ENCODE measurements at places on chromosomes 6 and 20.

- no peak for DNase-seq
These were observed 89.4 kb downstream of the PACRG start for GRCh38 chr6:162817196-162817595.

- no peak for DNase-seq
These were observed 97.8 kb downstream of the PLEKHG1 start for GRCh38 chr6:150697515-150697914.

GRCh38 chr6:136171231-136171630 is 78.9 kb downstream of the MTFR2 start:
- no peak for DNase-seq

DNA sequence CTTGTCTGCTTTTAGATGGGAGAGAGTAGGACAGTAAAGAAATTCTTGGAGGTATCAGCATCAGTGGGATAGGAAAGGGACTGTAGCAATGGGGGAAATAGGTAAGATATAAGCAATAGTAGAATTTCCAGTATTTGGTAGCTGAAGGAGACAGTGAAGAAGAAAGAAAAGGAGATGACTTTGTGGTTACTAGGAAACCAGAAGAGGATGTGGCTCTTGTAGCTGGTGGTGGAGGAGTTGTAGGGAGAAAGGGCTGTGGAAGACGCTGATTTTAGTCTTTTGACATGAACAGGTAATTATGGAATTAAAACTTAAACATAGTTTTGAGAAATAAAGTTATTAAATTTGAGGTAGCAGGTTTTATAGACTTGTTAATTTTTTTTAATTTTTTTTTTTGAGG is 26.1 kb downstream of the SH3BGRL2 start:
- DNase-seq: no peak

GRCh38 chr20:44736170-44737021 is 9.3 kb upstream of the KCNK15 start:
- DNase-seq: peak; percentile 76

GRCh38 chr6:133432021-133432989 is 191.1 kb downstream of the EYA4 start:
- DNase-seq: peak; percentile 80

GRCh38 chr20:64121586-64121985 is 14.2 kb upstream of the NPBWR2 start:
- DNase-seq: no peak

DNA sequence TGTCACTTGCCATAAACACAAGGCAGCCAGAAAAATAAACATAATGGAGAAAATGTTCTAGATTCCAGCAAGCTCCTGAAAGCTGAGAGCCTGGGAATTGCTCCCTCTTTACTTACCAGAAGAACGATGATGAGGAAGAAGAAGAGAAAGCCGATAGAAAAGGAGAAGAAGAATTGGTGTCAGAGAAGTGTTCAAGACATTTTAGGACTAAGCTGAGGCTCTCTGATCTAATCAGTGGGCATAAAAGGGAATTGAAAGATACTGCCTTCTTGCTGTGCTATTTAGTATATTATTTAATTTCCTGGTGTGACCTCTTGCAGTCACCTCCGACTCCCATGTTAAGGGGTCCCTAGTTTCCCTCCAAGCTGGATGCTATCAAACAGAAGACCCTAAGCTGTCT is 316.6 kb upstream of the JARID2 start:
- no peak for DNase-seq

DNA sequence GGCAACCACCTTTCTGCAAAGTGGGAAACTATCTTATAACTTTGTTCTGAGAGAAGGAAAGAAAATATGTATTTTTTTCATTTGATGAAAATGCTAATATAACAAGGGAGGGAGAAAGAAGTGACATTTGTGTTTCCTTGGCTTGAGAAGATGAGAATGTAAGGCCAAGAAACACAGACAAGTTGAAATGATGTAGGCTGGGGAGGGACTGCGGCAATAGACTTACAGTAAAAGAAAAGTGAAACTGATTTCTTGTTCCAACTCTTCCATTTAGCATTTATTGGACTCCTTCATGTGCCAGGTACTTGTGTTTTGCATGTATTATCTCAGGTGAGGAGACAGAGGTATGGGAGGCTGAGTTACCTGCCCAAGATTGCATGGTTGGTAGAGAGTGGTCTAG is 130.9 kb downstream of the CARMIL1 start:
- DNase-seq: no peak

- DNase-seq: no peak
These were observed 87.7 kb downstream of the HIVEP2 start for GRCh38 chr6:142857233-142857761.

GRCh38 chr6:58073263-58073662 is 755.8 kb downstream of the PRIM2 start:
- no peak for DNase-seq

DNA sequence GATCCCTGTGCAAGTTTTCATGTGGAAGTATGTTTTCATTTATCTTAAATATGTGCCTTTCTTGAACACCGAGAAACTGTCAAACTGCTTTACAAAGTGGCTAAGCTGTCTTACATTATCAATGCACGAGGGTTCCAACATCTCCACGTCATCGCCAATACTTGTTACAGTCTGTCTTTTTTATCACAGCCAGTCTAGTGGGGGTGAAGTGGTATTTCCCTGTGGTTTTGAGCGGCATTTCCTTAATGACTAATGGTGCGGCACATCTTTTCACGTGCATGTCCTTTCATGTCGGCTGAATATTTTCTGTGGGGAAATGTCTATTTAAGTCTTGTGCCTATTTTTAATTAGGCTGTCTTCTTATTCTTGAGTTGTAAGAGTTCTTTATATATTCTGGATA is 280.4 kb downstream of the FOXC1 start:
- no peak for DNase-seq

DNA sequence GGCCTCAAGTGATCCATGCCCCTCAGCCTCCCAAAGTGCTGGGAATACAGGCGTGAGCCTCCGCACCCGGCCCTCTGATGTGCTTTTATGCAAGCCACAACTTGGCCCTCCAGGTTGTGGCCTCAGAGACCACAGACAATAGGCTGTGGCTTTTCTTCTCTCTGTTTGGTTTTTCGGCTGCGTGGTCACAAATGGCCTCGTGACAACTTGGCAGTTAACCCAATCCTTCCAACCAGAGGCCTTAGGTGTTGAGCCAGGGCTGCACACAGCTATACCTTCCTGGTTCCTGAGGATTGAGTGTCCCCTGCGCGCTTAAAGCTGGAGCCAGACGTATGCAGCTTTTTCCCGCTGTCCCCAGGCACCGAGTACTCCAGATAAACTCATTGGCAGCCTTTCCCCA is 6.3 kb upstream of the TGM3 start:
- DNase-seq: no peak

DNA sequence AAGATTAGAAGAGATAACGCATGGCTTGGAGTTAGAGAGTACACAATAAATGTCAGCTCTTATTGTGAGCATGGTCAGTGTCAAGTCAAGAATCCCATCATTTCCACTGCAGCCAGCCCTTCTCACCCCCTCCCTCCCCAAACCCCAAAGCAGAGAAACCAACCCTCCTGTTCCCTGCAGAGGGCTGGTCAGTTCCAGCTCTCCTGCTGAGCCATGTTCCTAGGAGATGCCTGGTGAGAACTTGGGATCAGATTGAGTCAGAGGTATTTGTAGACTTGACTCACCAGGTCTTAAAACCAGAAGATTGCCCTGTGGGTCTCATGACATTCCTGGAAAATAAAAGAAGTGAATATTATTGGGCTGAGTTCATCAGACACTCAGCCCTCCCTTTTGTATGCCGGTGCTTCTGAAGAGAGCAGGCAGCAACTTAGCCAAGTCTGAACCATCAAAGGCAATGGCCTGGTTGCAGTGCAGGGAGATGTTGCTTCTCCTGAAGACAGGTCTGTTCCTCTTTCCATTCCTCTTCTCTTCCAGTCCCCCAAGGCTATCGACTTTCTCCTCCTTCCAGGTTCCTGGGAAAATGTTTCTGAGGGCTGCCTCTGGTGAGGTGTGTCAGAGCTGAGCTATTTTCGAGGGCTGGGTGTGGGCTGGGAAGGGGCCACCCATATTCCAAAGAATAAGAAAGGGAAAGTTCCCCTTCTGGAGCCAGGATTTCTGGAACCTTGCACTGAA is 278.2 kb upstream of the SUPT3H start:
- no peak for DNase-seq

GRCh38 chr20:12927489-12927888 is 81.3 kb upstream of the SPTLC3 start:
- no peak for DNase-seq

DNA sequence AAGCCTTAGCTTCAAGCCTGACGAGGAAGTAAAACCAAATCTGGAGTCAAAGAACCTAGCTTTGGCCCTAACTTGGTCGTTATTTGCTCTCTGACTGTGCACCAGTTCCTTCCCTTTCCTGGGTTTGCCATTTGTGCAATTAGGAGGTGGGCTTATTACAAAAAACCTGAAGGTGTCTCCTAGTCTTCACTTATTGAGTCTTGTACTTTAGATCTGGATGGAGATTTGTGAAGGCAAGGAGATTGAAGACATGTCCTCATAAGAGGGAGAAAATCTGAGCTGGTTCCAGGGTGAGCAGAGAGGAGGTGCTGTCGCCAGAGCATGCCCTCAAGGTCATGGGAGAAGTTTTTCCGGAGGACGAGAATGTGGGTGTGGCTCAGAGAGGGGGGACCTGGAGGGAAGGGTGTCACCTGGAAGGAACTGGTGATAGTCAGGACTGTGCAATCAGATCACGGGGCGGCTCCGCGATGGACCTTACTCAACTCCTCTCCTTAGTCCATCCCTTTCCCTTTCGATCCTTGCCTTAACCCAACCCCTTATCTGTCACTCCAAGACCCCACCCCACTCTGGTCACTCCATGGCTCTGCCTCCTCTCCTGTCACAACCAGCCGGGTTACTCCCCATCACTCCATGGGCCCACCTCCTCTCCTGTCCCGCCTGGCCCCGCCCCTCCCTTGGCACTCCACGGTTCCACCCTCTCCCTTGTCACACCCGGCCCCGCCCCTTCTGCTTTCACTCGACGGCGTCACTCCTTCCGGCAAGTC is 588 bp upstream of the ACSS2 start:
- DNase-seq: no peak

DNA sequence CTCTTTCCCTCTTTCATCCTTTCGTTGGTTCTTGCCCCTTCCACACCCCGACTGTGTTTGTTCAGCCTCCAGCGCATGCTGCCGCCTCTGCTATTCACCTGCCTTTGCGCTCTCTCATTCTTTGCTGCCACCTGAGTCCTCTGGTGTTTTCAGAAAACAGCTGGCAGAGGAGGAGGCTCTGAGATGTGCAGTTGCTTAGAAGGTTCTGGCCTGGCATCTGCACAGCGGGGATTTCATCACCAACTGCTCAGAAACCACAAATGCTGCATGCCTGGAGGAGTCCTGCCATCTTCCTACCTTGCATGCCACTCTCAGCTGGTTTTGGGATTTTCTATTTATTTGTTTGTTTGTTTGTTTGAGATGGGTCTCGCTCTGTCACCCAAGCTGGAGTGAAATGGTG is 39.2 kb upstream of the CLDN20 start:
- no peak for DNase-seq

- no peak for DNase-seq
These were observed 84.6 kb downstream of the DLL1 start for GRCh38 chr6:170206317-170206621.

DNA sequence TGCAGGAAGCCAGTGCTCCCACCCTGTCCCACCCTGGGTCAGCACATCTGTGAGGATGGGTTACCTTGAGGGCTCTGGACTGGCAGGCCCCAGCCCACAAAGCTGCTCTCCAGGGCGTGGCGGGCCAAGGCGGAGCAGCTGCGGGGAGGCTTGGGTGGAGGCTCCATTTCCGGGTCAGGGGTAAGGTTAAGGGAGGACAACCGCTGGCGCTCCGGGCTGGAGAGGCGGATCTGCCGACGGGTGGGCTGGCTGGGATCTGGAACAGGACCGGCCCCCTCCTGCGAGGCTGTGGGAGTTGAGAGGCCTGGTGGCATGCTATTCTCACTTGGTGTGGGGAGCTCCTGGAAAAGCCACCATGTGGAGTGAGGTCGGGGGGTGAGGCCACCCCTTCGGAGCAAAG is 5.5 kb downstream of the SMPD2 start:
- DNase-seq: no peak

GRCh38 chr20:9200620-9201019 is 131.7 kb downstream of the PLCB4 start:
- DNase-seq: no peak

DNA sequence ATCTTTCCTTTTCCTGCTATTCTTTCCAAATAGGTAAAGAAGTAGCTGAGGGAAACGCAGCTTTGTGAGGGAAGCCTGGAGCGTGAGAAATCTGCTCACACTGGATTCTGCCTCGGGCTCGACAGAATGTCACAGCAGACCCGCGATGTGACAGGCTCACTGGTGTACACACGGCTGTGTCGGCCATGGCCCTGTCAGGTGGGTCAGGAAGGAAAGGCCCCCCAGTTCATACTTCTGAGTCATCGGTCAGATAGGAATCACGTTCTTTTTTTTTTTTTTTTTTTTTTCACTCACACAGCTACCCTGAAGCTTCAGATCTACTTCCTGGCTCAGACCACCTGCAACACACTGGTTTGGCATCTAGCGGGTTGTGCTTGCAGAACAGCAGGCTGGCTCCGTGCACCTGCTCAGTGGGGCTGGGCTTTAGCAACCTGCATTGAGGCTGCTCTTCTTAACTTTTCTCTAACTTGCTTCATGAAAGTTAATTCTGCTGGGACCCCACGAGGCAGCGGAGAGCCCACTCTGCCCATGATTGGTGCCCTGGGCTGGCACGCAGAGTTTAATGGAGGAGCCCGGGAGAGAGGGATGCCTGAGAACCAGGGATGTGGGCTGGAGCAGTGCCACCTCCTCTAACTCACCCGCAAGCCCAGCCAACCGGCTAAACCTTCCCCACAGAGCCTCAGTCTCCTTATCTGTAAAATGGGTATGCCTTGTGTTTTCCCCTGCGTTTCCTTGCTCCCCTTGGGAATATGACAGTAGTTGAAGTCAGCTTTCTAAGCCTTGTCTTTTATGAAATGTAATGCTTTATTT is 61.5 kb upstream of the FNDC1 start:
- DNase-seq: peak; percentile 28

DNA sequence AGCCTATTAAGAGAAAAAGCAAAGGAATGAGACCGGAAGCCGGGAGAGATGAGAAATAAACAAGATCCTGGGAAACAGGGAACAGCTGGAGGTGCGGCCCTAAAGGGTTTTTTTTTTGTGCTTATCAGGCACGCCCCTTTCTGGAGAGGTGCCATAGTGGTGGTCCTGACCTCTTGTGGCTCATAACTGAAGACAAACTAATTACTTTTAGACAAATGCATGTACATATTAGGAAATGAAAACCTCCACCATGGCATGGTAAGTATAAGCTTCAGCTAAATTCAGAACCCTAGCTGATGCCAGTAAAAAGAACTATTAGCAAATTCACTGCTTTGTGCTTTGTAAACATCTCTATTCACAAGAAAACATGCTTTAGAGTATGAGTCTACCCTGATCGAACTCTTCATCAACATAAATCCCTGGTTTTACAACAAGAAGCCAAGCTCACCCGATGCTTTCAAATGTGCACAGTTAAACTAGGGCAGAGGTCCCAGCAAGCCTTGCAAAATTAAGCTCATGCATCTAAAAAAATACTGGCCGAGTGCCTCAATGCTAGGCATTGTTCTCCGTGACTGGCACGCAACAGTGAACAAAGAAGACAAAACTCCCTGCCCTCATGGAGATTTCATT is 96.4 kb upstream of the MRPS10 start:
- no peak for DNase-seq

Data from BE2C (cell line).